ENCODE measurements at places on chromosomes 16 and 17.

DNA sequence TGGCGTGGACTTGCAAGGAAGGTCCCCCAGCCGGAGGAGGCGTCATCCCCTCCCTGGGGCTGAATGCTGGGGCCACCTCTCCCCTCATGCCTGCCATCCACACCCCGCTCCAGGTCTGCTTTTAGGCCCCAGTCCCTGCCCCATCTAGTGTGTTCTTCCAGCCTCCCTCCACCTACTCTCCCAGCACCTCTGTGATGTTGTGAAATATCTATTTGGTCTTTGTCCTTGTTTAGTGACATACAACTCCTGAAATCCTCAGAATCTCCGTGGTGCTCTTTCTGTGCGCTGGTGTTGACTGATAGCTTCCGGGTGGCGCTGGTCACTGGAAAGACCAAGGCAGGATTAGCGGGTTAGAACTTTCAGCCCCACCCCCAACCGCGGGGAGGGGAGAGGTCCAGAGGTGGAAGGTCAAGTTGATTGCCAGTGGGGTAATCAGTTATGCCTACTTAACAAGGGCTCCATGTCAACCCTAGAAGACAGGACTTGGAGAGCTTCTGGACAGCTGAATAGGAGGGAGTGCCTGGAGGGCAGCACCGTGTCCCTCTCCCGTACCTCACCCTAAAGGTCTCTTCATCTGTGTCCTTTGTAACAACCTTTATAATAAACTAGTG lies 10.1 kb downstream of the TBC1D24 start:
- DNase-seq = no peak

DNA sequence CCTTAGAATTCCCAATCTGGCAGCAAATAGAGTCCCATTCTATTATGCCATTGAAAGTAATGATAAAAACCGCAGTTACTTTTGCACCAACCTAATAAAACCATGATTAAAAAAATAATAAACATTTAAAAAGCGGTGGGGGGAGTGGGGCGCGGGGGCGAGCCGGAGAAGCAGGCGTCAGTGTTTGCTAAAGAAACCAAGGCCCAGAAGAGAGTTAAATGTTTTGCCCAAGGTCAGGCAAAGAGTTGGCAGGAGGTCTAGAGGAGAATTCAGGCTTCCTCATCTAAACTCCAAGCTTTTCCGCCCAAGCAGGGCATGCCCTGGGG lies 9.7 kb upstream of the PRSS22 start:
- DNase-seq = no peak

DNA sequence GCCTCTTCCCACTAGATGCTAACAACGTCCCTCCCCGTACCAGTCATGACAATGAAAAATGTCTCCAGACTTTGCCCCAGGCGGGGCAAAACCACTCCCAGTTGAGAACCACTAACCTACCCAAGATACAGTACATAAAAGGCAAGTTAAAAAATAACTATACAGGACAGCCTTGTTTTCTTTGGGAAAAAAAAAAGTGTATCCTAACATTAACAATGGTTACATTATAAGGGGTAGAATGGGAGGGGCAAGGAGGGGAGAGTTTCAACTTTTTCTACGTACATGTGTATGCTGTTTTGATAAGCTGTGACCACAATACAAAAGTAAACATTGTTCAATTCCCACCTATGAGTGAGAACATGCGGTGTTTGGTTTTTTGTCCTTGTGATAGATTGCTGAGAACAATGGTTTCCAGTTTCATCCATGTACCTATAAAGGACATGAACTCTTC lies 94.9 kb downstream of the TOX3 start:
- no peak for DNase-seq

- DNase-seq = no peak
Observed at GRCh38 chr17:75105126-75106080, 4.4 kb upstream of the ARMC7 start.

- DNase-seq = no peak
Observed at GRCh38 chr17:81644976-81645952, 8.3 kb downstream of the TSPAN10 start.

DNA sequence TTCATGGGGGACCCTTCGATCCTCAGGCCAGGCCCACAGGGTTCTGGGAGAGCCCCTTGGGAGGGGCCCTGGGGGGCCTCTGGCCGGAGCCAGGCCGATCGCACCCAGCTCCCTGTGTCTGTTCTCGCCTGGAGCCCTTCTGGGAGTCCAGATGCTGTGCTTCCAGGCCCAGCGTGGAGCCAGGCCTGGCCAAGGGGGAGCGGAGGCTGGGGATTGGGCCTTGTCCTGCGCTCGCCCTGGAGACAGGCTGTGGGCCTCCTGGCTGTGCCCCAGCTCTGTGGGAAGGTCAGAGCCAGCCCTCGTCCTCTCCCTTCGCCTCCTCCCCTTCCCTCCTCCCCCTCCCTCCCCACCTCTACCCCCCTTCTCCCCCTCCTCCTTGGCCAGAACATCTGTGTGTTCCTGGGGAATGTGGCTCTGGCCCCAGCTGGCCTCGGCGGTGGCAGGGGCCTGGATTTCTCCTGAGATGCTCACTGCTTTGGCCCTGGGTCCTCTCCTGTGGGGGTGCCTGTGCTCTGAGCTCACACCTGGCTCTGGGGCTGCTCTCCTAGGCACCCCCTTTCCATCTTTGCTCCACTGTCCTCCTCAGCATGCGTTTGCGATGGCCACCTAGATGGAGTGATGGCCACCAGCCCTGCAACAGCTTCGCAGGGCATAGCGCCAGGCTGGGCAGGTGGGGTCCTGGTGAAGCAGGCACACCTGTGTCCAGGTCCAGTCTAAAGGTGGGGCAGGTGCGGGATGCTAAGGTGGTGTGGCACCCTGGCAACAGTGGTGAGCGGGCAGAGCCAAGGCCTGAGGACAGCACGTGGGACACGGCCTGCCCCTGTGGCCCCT lies 90.6 kb upstream of the CIBAR2 start:
- DNase-seq = no peak

DNA sequence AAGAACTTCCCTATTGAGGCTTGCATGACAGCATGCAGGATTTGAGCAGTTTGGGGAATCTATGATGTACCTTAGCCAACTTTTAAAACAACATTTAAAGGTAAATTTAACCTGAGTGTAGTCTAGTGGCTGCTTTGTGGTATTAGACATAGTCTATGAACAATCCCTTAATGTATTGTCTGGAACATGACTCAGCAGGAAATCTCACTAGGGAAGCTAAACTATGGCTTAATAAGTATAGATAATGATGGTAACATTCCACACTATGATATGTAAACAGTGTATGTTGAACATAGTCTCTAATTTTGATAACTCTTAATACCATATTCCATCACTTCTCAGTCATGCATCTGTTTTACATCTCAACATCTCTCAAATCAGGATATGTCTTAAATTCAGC lies 52.1 kb upstream of the SLC12A3 start:
- no peak for DNase-seq

DNA sequence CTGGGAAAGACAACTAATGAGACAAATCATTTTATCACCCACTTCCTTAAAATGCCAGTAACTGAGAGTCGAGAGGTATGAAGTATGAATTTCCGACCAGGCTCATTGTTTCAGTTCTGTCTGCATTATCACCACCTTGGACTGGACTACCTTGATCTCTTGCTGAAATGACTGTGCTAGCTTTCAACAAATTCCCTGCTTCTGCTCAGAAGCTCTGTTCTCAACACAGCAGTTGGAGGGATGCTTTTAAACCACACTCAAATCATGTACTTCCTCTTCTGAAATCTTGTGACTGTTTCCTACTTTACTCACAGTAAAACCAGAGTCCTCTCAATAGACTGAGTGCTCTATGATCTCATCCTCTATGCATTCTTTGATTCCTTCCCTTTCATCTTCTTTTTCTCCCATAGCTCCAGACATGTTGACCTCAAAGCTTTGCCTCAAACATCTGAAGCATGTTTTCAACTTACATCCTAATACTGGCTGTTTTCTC lies 195.8 kb downstream of the KCNJ2 start:
- no peak for DNase-seq

GRCh38 chr17:81002409-81003361 lies 11.0 kb downstream of the CHMP6 start:
- no peak for DNase-seq

DNA sequence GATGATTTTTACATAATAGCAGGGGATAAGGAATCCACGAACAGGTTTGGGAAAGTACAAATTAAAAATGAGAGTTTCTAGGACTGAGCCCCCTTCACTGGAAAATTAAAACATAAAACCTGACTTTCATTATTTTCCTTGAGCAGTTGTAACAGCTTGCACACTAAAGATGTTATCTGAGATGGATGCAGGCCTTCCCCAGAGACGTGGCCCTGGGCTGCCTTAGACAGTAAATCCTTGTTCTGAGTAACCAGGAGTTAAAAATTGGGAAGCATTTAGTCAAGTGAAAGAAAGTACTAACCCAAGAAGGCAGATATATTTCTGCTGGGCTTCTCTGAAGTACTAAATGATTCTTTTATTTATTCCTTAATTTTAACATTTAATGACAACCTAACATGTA lies 432.2 kb upstream of the KIF2B start:
- no peak for DNase-seq

DNA sequence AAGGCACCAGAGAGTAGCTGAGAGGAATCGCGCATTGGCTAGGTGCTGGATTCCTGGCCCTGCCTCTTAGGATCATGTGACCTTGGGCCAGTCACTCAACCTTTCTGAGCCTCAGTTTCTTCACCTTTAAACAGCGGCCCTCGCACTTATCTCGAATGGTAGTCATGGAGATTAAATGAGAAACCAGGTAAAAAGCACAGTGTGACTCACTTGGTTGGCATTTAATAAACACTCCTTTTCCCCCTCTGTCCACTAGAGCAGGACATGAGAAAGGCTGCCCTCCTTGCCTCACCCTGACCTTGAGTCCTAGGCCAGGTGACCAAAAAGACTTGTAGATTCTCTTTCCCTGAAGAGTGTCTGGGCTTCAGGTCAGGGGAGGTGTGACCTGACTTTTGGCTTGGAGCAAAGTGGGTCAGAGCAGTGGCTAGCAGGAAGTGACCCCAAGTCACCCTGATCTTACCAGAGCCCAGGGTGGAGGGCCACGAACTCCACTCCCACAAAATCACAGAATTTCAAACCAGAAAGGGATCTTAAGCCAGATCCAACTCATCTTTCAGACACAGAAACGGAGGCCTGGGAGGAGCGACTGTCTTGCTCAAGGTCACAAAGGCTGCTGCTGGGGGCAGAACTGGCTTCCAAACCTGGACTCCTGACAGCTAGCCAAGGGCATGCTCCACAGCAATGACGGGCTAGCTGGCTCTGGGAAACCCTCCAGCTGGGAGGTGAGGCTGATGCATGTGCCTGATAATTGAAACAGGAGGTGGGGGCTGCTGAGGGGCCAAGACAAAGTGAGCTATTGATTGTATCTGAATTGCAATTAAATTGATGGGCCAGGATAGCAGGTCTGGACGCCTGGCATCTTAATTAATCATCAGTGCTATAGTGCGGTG lies 65.2 kb downstream of the PIPOX start:
- DNase-seq = no peak

GRCh38 chr16:46736695-46737094 lies 11.4 kb downstream of the MYLK3 start:
- no peak for DNase-seq

- DNase-seq = no peak
Observed at GRCh38 chr17:40849723-40850122, 17.3 kb downstream of the KRT12 start.

- no peak for DNase-seq
Observed at GRCh38 chr16:66479661-66480264, 52.7 kb downstream of the BEAN1 start.

- DNase-seq = no peak
Observed at GRCh38 chr16:66706506-66706880, 9.9 kb upstream of the CMTM4 start.

DNA sequence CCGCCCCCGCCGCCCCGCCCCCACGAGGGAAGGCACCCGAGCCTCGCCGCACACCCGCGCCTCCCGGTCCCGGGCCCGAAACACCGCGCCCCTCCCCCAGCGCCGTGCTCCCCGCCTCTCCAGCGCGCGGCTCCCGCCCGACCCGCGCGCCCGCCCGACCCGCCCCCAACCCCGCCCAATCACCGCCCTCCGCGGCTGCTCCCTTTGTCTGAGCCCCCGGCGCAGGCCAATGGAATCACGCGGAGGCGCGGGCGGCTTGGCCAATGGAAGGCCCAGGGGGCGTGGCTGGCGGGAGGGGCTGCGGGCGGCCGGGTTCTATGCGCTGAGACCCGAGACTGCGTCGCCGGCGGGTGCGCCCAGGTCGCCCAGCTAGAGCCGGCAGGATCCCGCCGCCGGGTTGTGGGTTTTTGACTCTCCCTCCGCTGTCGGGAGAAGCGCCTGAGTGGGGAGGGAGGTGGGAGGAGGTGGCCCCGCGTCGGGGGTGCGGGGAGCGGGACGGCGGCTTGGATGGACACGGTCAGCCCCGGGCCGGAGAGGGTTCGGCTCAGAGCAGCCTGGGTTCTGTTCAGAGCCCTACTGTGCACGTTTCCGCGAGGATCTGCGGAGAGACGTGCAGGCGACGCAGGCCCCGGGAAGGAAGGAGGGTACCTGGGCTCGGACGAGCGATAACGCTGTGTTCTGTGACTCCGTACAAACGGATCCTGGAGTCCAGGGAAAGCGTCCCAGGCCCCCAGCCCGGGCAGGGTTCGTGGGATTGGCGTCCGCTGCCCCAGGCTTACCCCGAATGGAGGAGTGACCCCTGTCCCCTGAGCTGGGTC lies 49.0 kb upstream of the BAHCC1 start:
- DNase-seq = peak; percentile 95

GRCh38 chr17:58960068-58960467 lies 146.6 kb downstream of the TRIM37 start:
- DNase-seq = no peak

- no peak for DNase-seq
Observed at GRCh38 chr16:4891886-4892216, 44.6 kb downstream of the UBN1 start.

DNA sequence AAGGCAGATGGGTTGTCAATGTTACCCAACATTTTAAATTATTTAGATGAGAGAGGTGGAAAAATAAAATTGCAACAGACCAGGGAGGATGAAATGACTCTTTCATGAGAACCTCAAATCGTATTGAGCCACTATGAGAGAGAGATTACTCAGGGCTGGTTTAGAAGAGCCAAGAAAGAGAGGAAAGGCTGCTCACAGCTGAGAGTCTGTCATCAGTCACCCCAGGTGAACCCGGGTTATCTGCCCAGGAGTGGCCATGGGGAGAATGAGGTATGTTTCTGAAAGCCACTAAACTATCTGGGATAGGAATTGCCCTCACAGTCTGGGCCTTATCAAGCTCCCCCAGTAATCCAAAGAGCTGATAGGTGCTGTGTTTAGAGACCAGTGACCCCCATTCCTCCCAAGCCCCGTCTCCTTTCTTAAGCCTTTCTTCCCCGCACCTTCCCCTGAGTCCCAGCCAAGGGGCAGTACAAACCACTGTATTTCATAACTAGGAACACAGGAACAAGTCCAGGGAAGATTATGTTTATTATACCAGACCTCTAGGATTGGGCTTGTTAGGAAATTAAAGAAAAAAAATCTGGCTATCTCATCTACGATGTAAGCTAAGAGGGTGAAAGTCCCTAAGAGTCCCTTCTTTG lies 158.9 kb upstream of the NOL11 start:
- DNase-seq = no peak
